ENCODE measurements at places on chromosomes 5 and 9. TPM values are rescaled to one million over a fixed set of nuclear protein-coding genes. Genes with fewer than 3 reads are reported as not detected.

REEP2 gene
- total RNA-seq = 6.1 TPM

BRINP1 gene
- total RNA-seq = 0.17 TPM

DMRT3 gene
- total RNA-seq = not detected

ABO gene
- total RNA-seq = not detected

CCNO gene
- total RNA-seq = 8.3 TPM

ASPN gene
- not detected for total RNA-seq

DYNC2I2 gene
- 138 TPM for total RNA-seq

CCL27 gene
- total RNA-seq = not detected

CD72 gene
- total RNA-seq = 0.13 TPM

GARIN3 gene
- total RNA-seq = not detected

SWI5 gene
- 42.0 TPM for total RNA-seq

DIPK1B gene
- 9.4 TPM for total RNA-seq

MYMK gene
- not detected for total RNA-seq

GRXCR2 gene
- total RNA-seq = not detected

CDC20B gene
- 0.09 TPM for total RNA-seq

FBLL1 gene
- 0.19 TPM for total RNA-seq

PRELID2 gene
- 11.0 TPM for total RNA-seq

PCDHA9 gene
- not detected for total RNA-seq

SHISAL2B gene
- total RNA-seq = not detected

Data from A549 treated with GW870086 at 1 μM for 4 hours (cell line).